GM04504 (cell line): ENCODE measurements at places on chromosomes 5 and 9.

DNA sequence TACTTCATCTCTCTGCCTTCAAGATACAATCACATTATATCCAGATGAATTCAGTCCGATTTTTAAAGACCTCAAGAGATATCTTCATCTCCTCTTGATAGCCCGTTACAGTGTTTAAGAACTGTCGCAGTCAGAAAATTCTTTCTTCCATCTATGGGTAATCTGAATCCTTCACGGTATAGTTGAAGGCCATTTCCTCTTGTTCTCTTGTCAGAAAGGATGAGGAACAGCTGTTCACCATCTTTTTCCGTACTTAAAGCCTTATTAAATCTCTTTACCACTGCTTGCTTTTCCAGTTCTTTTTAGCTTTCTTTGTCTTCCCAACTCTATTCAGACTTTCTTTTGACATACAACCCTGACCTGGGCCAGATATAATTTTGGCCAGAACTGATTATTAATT is 121.8 kb downstream of the XRCC4 start:
- DNase-seq = no peak

DNA sequence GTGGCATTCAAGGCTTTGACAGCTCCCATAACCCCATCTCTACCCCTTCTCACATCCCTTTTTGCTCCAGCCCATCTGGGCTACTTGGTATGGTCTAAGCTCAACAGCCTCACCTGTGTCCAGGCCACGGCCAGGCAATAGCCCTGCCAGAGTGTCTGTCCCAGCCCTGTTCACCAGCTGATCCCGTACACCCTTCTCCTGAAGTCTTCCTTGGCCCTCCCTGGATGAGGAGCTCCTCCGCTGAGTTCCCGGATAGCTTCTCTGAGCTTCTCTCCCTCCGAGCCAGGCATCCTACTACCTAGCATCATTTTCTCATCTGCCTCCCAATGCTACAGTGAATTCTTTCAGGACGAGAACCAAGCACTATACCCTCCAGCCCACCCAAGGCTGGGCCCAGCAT is 208.2 kb downstream of the DAB2IP start:
- DNase-seq = no peak

DNA sequence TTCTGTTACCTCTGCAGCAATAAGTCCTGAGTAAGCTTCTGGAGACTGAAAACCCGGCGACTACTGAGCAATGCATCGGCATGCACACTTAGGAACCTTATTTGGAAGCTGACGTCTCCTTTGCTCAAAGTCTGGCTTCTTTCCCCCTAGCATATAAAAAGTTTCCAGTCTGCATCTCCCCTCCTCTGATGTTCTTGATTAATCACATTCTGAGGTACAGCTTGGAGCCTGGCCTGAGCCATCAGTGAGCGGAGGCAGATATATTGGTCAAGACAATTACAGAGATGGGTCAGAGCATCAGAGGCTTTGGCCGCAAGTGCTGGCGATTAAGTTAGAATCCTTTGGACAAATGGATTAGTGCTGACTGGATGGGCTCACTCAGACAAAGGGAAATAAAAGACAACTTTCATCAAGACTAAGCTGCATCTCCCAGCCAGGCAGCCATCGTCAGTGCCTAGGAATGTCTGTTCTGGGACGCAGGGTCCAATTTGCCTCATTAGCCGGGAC is 140.7 kb downstream of the MTX3 start:
- peak; percentile 77 for DNase-seq

GRCh38 chr9:104080983-104081382 is 13.1 kb upstream of the SMC2 start:
- no peak for DNase-seq

- DNase-seq = no peak
Measured at GRCh38 chr5:177494346-177495195, 2.8 kb downstream of the PDLIM7 start.
